ENCODE measurements at places on chromosomes 11 and 22.

- no peak for DNase-seq
Observed at GRCh38 chr11:74980634-74981033, 8.1 kb upstream of the NEU3 start.

- no peak for DNase-seq
Observed at GRCh38 chr22:30825711-30826505, 131.2 kb downstream of the OSBP2 start.

DNA sequence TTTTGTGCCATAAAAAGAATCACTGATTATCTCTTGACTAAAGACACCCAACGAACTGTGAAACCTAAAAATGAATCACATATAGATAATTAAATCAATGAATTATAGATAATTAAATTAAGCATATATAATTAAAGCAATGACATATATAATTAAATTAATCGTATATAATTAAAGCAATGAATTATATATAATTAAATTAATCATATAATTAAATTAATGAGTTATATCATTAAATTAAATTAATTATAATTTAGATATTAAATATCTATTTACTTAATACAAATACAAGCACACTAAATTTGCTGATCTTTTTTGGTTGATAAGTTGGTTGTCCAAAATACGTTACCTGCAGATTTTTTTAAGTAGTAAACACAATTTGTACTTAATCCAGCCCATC lies 30.9 kb downstream of the POU2AF1 start:
- DNase-seq: no peak

DNA sequence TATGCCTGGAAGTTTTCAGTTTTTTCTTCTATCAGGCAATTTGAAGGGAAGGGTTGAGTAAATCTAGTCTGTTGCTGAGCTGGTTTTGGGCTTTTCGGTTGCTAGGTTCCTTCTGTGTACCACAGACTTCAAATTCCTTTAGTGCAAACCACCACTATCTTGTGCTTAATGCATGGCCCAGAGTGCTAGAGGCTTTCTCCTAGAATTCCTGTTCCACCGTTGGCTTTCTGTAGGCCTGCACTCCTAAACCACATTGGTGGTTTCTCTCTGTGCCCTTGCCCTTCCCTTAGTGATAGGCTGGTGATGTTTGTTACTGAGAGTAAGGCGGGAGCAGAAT lies 47.1 kb upstream of the CTSC start:
- DNase-seq: no peak

DNA sequence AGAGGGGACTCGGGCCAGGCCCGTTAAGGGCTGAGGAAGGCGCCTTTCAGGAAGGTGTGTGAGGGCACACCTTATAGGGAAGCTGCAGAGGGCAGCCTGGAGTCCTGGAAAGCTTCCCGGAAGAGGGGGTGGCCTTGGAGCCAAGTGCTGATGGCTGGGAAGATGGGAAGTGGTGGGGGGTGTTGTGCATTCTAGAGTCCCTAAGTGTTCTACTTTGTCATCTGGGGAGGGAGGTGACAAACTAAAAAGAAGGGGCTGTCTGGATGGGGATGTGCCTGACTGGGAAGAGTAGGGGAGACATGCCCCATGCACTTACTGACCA lies 6.8 kb downstream of the ZDHHC8 start:
- DNase-seq: no peak

DNA sequence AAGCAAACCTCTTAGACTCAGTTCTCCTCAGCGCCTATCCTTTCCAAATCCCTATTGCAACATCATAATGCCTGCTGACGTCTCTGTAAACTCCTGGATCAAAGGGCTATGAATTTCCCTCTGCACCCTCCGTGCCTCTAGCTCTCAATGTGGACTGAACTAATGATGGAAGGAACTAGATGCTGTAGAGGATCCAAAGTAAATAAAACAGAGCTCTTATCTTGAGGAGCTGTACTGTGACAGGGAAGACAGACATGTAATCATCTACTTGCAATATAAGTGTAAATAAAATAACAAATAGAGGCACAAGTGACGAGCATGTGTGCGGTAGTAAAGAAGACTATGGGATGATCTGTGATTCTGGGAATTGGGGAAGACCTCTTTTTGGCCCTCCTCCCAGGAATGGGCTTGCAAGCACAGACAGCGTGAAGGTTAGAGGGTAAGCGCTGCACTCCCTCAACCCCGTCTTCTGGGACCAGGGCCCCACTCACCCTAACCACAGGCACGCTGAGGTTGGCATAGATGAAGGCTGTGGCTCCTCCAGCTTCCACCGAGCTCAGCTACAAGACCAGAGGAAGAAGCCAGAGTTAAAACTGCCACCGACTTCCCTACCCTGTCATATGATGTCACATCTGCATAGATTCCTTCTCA lies 42.2 kb downstream of the P4HA3 start:
- no peak for DNase-seq

DNA sequence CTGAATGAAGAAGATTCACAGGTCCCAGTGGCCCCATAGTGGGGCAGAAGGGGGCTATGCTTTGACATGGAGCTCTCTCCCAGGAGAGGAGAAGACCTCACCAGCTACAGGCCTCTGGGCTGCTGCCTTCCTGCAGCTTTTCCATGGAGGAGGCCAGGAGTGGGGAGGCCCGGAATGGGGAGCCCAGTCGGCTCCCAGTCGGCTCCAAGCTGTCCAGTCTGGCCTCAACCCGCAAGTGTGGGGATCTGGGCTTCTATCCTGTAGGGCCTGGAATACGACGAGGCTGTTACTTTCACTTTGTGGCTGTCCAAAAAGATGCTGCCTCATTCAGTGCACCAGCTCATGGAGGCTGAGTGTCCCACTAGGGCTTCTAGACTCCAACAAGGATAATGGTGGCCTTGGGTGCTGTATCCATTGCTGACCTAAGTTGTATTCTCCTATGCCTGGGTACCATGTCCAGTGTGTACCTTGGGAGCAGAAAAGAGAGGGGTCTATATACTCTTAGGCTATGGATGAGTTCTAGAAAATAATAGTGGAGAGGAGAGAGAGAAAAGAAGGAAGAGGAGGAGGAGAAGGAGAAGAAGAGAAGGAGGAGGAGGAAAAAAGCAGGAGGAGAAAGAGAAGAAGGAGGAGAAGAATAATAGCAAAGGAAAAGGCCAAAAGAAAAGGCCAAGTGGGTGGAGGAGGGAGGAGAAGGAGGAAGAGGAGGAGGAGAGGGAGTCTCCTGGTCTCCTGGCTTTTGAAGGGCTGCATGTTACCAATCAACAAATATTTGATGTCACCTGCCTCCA lies 1.1 kb downstream of the MYO18B start:
- DNase-seq: no peak

DNA sequence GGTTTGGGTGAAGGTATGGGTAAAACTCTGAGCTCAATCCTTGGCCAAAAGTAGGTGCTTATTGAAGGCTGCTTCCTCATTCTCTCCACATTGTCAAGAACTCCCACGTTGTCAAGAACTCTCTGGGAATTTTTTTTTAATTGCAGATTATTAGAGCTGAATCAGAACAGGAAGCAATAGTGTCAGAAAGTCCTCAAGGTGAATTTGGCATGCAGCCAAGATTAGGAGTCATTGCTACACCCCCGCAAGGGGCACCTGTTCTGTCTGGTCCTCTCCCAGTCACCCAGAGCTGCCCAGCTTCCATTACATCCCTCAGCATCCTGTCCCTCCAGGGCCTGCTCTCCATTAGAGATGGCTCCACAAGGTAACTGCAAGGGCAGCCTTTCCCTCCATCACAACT lies 996.5 kb downstream of the OPCML start:
- DNase-seq: no peak

DNA sequence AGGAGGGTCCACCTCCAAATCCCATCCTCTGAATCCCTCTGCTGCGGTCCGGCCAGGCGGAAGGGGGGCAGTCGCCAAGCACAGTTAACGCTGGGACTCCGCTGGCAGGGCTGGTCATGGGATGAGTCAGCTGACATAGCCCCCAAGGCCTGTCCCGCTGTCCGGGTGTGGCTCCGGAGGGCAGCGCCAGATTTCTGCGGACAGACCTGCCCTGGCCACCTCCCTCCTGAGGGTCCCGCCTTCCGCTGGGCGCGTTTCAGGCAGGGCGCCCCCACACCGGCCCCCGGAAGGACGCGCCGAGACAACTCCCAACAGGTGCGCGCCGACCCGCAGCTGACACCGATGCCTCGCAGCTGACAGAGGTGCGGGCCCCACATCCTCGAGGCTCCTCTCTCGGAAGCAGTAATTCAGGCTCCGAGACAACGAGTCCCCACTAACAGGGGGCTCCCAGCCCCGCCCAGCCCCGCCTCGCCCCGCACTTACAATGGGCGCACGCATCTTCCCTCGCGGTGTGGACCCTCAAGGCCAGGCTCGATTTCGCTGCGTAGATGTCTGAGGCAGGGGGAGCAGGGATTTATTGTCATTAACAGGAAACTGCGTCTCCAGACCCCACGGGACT lies 607 bp downstream of the PLAAT3 start:
- peak; percentile 69 for DNase-seq

- DNase-seq: peak; percentile 82
Observed at GRCh38 chr11:6497069-6497839, at the start of gene DNHD1. Gene DNHD1 (plus strand): TSS chr11:6497280. CDS start chr11:6498216, 936 bp downstream.

GRCh38 chr11:1659506-1659905 lies 29.9 kb downstream of the KRTAP5-5 start:
- DNase-seq: no peak
